Thoracic aorta (tissue), 2 donors: ENCODE measurements at places on chromosomes 4 and X. TPM values are rescaled to one million over a fixed set of nuclear protein-coding genes. Genes with fewer than 3 reads are reported as not detected.

- H3K27ac ChIP-seq: no peak overlapping the region
- H3K4me3 ChIP-seq: no peak overlapping the region
Observed at GRCh38 chr4:31755751-31756150, 1035.6 kb downstream of the PCDH7 start.

DNA sequence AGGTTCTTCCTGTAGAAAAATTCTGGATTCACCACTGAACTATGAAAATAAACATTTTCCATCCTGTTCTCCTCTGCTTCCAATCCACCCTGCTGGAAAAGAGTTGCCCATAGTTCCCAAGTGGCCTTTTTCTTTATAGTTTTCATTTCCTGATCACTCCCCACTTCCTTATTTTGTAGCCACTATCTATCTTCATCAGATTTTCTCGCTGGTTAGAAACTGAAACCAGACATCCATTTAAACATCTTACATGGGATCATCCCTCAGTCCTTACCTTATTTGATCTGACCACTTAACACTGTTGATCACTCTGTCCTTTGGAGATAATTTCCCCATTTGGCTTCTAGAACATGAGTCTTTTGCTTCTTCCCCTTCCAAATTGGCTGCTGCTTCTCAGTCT, 42.2 kb upstream of the SCOC start:
- H3K4me3 ChIP-seq: no peak overlapping the region
- no peak overlapping the region for H3K27ac ChIP-seq
- no peaks in the 10 kb centered on the region for H3K36me3 ChIP-seq
- DNase-seq: no peak
- no peaks in the 10 kb centered on the region for H3K27me3 ChIP-seq

Gene SASH3
- total RNA-seq: 12.4 TPM

DNA sequence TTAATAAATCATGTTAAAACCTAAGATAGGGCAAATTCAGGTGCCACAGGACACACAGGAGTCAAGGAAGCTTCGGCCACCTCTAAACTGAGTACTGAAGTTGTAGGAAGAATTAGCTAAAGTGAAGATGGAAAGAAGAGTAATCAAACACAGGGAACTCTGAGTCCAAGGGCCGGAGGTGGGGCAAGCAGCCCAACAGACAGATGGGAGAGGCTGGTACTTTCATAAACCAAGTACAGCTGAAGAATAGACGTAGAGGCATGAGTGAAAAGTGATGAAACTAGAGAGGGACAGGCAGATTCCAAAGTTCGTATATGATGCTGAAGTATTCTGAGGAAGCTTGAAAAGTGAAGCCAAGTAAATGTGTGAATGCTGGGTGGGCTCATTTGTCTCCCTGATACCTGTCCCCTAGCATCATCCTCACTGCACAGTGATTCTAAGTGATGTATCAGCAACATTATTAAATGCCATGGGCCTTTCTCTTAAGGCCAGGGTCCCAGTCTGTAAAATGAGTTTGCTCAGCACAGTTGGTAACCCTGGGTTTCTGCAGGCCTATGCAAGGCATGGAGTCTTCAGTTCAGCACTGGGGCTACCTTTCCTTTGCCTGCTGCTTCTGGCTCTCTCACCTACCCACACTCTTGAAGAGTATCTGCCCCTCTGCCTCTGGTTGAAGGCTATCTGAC, 203.3 kb downstream of the NR3C2 start:
- no peak overlapping the region for H3K4me3 ChIP-seq
- H3K36me3 ChIP-seq: no peaks in the 10 kb centered on the region
- DNase-seq: no peak

GRCh38 chr4:78325271-78326157, 226.1 kb upstream of the ANXA3 start:
- H3K4me1 ChIP-seq: no peaks in the 10 kb centered on the region
- H3K36me3 ChIP-seq: no peaks in the 10 kb centered on the region
- no peak overlapping the region for H3K4me3 ChIP-seq
- no peaks in the 10 kb centered on the region for H3K27me3 ChIP-seq
- H3K27ac ChIP-seq: no peak overlapping the region

Gene TRPC5OS
- total RNA-seq: not detected

DNA sequence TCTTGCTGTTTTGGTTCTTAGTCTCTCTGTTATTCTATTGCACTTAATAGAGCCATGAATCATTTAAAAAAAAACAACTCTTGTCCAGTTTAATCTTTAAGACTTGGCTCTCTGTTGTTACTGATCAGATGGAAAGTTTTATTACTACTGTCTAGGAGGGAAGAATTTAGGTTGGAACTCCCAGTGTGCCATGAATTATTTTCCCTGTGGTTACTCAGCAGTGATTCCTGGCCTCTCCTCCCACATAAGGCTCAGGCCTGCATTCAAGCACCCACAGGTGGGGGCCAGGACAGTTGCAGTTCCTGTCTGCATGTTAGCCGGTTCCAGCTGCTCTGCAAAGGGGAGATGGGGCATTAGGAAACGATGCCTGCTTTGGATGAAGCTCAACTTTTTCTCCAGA, 29.8 kb upstream of the ESX1 start:
- H3K36me3 ChIP-seq: no peaks in the 10 kb centered on the region
- no peaks in the 10 kb centered on the region for H3K27me3 ChIP-seq
- H3K4me3 ChIP-seq: no peak overlapping the region
- H3K4me1 ChIP-seq: peaks cover 14% of the 10 kb centered on the region
- DNase-seq: no peak

DNA sequence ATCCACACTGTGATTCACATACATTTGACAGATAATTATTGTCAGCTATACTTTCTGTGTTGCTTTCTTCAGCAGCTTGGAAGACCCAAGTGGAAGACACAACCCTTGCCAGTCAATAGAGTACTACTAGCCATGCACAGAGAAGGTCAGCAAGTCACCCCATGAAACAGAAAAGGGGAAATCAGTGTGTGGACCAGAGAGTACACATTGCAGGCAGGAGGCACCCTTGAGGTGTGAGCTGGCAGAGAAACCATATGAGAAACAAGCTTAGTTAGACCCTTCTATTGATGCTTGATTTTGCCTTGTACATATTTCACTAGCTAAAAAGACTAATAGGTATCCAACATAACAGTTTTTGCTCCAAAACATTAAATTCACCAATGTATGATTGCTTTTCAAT, 99.5 kb downstream of the NLGN4X start:
- no peaks in the 10 kb centered on the region for H3K36me3 ChIP-seq
- no peaks in the 10 kb centered on the region for H3K4me1 ChIP-seq
- no peak for DNase-seq

DNA sequence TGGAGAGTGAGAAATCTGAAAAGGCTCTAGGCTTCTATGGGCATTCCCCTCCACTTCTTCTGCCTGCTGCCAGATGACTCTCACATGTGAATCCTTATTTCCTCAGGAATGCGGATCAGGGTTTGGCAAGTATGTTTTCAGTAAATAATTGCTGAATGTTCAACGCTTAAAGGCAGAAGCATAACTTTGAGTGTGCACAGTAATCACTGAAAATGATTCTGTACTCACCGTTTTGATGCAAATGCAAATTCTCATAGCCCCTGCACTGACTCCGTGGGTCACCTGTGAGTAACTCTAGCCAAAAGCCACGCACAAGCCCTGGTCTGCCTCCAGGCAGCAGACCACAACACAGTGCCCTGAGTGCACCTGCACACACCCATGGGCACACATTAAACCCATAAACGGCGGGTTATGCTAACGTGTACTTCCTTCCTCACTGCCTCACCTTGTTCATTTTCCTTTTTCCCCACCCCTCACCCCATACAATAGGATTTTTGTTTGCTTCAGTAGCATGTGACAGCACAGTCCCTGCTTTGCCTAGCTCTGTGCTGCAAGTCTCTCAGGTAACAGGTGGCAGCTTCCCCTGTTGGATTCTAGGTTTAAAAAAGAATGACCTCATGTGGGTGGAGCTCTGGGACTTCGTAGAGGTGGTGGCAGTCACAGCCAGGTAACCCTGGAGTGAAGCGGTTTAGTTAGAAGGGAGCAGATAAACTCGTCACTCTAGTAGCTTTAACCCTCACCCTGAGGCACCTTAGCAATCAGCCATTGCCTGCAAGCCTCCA, at the start of gene ARHGEF38:
Gene ARHGEF38, plus strand, starts transcription at position 656 of the 782 bp plus-strand sequence. CDS start 146 bp downstream, outside the sequence.
- H3K4me1 ChIP-seq: no peaks in the 10 kb centered on the region
- no peak for DNase-seq
- H3K36me3 ChIP-seq: no peaks in the 10 kb centered on the region
- H3K27ac ChIP-seq: no peak within 1 kb of the TSS
- H3K4me3 ChIP-seq: no peak within 1 kb of the TSS
- no peaks in the 10 kb centered on the region for H3K27me3 ChIP-seq

GRCh38 chr4:628311-628741, 3.0 kb downstream of the PDE6B start:
- H3K4me1 ChIP-seq: no peaks in the 10 kb centered on the region
- no peak overlapping the region for H3K4me3 ChIP-seq

- H3K4me3 ChIP-seq: no peak overlapping the region
- no peak overlapping the region for H3K27ac ChIP-seq
- no peaks in the 10 kb centered on the region for H3K4me1 ChIP-seq
- H3K27me3 ChIP-seq: no peaks in the 10 kb centered on the region
- no peak for DNase-seq
Observed at GRCh38 chr4:72505314-72505744, 63.7 kb downstream of the ADAMTS3 start.

Gene DCAF4L1
- not detected for total RNA-seq

- no peak overlapping the region for H3K27ac ChIP-seq
- no peak for DNase-seq
- no peaks in the 10 kb centered on the region for H3K36me3 ChIP-seq
- no peak overlapping the region for H3K4me3 ChIP-seq
- no peaks in the 10 kb centered on the region for H3K27me3 ChIP-seq
- no peaks in the 10 kb centered on the region for H3K4me1 ChIP-seq
Observed at GRCh38 chr4:132839070-132839469, 310.0 kb upstream of the PCDH10 start.

- DNase-seq: no peak
- no peaks in the 10 kb centered on the region for H3K36me3 ChIP-seq
- H3K27me3 ChIP-seq: no peaks in the 10 kb centered on the region
- H3K4me1 ChIP-seq: no peaks in the 10 kb centered on the region
- H3K27ac ChIP-seq: no peak overlapping the region
Observed at GRCh38 chr4:70437197-70437596, 34.8 kb upstream of the MUC7 start.

GRCh38 chr4:121307445-121308327, 73.1 kb downstream of the QRFPR start:
- H3K27me3 ChIP-seq: no peaks in the 10 kb centered on the region
- H3K4me1 ChIP-seq: no peaks in the 10 kb centered on the region
- H3K4me3 ChIP-seq: no peak overlapping the region
- no peaks in the 10 kb centered on the region for H3K36me3 ChIP-seq

GRCh38 chrX:87388381-87388780, 129.2 kb upstream of the KLHL4 start:
- H3K27ac ChIP-seq: no peak overlapping the region
- no peaks in the 10 kb centered on the region for H3K36me3 ChIP-seq
- H3K27me3 ChIP-seq: no peaks in the 10 kb centered on the region
- no peak overlapping the region for H3K4me3 ChIP-seq
- DNase-seq: no peak
- H3K4me1 ChIP-seq: no peaks in the 10 kb centered on the region

DNA sequence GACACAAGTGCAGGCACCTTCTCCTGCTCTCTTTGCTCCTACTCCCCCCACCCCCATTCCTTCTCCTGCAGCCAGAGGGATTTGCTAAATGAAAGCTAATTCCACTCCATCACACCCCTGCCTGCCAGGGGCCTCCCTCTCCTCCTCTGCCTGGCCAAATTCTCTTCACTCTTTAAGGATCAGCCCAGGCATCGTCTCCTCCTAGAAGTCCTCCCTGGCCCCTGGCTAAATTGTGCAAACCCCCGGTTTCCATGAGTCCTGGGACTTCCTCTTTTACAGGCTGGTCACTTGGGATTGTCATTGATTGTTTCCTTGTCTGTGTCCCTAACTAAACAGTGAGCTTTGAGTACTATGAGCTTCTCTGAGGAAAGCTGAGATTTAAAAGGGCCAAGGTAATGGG, 8.7 kb upstream of the ABLIM2 start:
- H3K4me1 ChIP-seq: no peaks in the 10 kb centered on the region
- no peak overlapping the region for H3K27ac ChIP-seq
- DNase-seq: no peak
- no peaks in the 10 kb centered on the region for H3K27me3 ChIP-seq
- no peak overlapping the region for H3K4me3 ChIP-seq

Gene ASMT
- total RNA-seq: not detected

Gene SHROOM2
- 2.0 TPM for total RNA-seq

Gene STOX2
- total RNA-seq: 20.2 TPM

Gene GBA3
- total RNA-seq: not detected

GRCh38 chr4:142405695-142406498, 440.2 kb downstream of the INPP4B start:
- no peaks in the 10 kb centered on the region for H3K36me3 ChIP-seq
- no peaks in the 10 kb centered on the region for H3K27me3 ChIP-seq
- peaks cover 44% of the 10 kb centered on the region for H3K4me1 ChIP-seq
- H3K4me3 ChIP-seq: peak overlapping the region; percentile 81
- peak overlapping the region; percentile 80 for H3K27ac ChIP-seq

- H3K27ac ChIP-seq: no peak overlapping the region
- peaks cover 7% of the 10 kb centered on the region for H3K36me3 ChIP-seq
- H3K4me1 ChIP-seq: no peaks in the 10 kb centered on the region
- no peak overlapping the region for H3K4me3 ChIP-seq
- no peaks in the 10 kb centered on the region for H3K27me3 ChIP-seq
Observed at GRCh38 chrX:70500826-70501225, 56.2 kb downstream of the DLG3 start.

DNA sequence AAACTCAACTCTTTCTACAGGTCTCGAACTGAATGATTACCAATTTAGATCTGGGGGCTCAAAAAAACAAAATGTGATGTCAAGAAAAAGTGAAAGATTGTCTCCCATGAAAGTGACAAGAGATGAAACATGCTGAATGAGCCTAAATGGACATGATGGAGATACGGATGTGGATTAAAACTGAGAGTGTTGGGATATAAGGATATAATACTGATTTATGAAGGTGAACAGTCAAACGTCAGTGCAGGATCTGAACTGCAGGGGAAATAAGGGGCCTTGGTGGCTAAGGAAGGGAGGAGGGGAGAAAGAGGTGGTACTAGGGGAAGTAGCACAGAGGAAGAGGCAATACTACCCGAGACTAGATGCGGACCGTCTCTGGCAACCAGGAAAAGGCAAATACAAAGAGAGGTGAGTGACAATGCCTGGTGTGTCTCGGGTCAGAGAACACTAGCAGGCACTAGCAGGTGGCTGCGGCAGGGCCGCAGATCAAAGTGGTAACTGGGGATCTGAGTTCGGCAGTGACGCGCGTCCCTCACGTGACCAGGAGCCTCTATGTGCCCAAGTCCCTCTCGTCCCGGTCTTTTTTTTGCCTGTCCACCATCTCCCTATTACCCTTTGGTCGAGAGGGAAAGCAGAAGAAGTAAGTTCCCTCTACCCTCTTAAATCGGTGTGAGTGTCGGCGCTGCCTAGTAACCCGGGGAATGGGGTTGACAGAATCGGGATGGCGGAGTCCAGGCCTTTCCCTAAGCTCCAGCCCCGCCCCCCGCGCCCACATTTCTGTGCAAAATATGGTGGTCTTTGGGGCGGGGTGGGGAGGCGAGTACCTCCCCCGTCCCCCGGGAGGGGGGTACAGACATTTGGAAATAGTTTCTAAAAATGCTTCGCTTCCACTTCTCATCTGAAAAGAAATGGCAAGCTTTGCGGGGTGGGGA, at the start of gene TCEAL1:
Gene TCEAL1, plus strand, starts transcription at position 590 of the 932 bp plus-strand sequence. CDS start 942 bp downstream, outside the sequence.
- H3K27ac ChIP-seq: peak within 1 kb of the TSS; percentile 93
- DNase-seq: no peak
- peaks cover 11% of the 10 kb centered on the region for H3K4me1 ChIP-seq
- peak within 1 kb of the TSS; percentile 86 for H3K4me3 ChIP-seq
- H3K36me3 ChIP-seq: no peaks in the 10 kb centered on the region
